ENCODE measurements at places on chromosomes 6 and 20.
A peak's percentile ranks its signal among the peaks of the same experiment; 100 is the strongest.

DNA sequence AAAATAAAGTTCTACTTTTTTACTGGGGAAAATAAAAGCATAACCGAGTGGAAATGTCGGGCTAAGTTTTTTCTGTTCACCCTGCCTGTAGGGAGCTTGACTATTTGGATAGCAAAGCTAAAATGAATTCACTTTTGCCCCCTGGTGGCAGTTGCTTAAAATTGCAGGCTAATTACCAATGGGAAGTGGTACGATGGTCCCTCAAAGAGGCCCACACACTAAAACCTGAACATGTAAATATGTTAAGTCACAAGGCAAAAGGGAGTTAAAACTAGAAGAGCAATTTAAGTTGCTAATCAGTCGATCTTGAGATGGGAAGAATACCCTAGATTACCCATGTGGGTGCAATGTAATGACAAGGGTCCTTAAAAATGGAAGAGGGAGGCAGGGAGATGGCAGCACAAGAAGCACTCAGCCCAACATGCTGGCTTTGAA lies 916 bp upstream of the SUN5 start:
- no peak for DNase-seq

DNA sequence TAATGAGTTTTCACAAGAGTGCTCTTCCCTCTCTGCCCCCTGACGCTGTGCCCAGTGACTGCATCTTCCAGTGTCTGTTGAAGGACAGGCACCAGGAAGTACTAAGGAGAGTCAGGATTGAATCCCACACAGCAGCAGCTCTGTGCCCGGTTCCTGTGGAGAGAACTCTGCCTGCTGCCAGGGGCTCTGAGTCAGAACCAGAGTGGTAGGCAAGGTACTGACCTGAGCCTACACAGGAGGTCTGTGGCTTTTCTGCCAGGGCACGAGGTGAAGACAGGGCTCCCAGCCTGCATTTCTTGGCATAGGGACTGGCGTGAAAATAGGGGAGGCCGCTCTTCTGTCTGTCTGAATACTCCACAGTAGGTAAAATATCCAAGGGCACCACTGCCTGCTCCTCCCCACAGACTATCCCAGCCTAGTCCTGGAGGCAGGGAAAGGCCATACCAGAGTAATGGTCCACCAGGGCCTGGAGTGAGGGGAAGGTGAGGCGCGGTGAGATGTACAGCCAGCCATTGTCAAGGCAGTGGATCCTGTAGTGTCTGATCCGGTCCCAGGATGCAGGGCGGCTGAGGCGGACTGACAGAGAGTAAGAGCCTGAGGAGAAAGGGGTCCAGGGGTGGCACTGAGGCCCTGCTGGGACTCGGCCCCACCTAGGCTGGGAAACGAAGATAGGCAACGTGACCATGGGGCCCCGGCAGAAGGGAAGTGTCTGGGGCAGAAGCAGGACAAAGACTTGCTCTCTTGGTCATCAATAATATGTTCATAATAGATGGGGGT lies 9.4 kb downstream of the RAB5IF start:
- no peak for DNase-seq

DNA sequence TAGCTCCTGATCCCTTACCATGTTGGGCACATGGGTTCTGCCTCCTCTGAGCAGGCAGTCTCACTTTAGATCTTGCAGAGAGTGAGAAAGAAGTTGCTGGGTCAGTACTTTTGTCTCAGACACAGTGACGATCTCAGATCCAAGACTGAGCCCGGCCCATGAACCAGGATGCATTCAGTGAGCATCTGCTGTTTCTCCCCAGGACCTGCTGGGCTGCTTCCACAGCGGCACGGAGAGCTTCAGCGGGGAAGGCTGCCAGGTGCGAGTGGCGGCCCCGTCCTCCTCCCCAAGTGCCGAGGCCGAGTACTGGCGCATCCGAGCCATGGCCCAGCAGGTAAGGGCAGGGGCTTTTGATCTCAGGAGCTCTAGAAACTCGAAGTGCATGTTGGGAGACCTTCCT lies 53.9 kb upstream of the SMIM28 start:
- DNase-seq, result no peak

DNA sequence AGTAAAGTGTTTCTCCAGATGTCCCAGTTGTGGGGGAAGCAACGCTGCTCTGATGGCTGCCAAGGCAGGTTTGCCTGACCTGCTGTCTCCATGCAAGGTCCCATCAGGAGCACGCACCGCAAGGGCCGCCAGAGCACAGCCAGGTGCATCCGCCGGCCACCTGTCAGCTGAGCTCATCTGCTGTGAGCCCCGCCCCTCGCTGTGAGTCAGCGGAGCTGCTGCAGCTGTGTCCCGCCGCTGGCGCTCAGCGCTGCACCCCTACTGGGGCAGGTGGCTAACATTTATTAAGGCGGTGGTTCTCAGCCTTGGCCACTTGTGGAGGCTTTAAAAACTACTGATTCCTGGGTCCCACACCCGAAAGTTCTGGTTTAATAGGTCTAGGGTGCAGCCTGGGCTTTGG lies 225.7 kb downstream of the UST start:
- no peak for DNase-seq

DNA sequence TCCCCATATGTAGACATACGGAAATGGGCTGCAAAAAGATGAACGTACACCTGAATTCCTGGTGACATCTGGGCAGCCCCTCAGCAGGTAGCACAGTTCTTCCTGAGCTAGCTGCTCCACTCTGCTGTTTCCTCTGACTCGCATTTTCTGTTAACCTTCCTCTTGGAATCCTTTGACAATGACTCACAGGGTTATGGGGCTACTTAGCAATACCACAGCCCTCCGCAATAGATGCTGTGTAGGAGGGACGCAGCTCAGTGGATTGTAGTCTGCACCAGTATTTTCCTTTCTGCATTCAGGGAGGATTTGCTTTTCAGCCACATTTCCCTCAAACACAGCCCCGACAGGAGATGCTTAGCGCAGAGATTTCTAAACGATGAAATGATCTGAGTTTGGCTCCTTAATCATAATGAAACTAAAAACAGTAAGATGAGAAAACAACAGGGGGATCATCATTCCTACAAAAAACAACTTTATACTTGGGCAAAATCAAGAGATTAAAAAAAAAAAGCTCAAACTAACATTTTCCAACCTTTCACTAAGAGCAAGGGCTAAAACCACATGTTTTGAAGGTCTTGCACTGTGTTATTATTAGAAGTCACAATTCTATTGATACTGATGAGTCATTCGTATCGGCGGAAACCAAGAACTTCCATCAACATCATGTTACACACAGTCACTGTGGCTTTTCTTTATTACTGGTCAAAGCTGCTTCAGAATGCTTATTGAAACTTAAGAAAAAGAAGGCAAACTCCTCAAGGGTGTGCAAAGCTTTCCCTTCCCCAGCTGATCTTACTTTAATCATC lies 12.2 kb downstream of the BACH2 start:
- DNase-seq, result peak; percentile 44
